ENCODE measurements at places on chromosomes 2 and 18.

DNA sequence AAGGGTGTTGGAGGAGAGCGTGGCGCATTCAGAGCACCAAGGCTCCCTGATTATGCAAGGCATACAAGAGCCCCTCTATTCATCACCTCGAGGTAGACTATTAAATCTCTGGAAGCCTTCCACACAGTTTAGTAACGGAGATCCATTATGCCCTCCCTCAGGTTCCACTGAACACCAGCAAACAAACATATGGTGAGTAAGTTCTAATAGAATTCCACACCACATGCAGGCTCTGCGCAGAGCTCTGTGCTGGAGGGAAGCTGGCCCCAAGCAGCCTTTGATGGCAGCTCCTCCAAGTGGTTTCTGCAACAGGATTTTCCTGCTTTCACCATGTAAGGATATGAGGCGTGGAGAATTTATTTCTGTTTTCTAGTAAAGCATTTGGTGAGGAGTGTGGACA is 238.6 kb downstream of the C1D start:
- no peak for DNase-seq

- peak; percentile 51 for DNase-seq
Observed at GRCh38 chr2:121076885-121077549, 208.0 kb downstream of the TFCP2L1 start.

DNA sequence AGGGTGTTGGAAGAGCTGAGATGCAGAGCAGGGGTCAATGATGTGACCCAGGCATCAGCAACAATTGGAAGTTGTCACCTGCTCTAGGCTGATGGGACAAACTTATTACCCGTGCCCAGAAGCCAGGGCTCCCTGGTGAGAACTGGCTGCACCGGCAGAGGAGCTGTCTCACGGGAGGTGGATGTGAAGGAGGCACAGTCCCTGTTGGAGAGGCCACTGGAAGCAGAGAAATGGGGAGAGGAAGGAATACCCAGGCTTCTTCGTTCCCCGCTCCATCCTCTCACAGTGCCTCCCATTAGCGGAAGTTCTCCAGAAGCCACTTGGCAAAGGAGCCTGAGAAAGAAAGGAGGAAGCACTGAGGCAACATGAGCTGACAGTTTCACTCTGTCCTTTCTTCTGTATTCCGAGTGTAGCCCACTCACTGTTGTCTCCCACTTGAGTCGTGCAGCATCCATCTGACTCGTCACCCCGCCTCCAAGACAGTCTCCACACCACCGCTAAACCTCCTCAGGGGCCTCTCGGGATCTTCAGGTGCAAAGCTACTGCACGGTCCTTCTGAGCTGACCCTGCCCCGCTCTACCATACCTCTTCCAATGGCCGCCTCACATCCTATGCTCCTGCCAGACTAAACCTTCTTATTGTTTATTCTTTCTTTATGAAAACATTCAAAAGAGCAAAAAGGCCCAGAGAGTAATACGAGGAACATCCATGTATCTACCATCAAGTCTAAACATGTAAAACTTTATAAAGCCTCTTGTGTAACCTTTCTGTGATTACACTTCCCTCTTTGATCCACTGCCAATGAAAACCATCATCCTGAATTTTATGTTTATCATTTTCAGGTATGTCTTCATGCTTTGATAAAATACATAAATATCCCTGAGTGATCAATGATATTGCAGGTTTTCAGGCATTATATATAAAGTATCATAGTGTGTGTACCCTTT is 19.1 kb upstream of the AFTPH start:
- no peak for DNase-seq

DNA sequence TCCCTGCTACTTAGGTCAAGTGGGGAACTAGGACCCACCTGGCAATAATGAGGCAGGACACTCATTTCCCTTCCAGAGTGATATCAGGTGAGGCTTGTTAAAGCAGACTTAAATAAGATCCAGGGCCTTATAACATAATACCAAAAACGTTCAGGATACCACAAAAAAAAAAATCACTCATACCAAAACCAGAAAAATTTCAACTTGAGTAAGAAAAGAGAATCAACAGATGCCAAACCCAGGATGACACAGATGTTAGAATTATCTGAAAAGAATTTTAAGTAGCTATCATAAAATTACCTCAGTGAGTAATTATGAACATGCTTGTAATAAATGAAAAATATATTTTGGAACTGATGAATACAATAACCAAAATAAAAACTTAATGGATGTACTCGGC is 255.6 kb upstream of the OSR1 start:
- no peak for DNase-seq

DNA sequence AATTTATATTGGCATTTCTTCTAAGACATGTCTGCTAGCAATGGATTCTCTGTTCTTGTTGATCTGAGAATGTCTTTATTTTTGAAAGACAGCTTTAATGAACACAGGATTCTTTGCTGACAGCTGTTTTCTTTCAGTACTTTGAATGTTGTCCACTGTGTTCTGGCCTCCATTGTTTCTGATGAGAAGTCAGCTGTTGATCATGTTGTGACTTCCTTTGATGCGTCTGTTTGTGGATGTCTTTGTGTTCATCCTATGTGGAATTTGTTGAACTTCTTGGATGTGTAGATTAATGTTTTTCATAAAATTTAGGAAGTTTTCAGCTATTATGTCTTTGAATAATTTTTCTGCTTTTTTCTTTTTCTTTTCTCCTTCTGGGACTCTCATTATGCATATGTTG is 39.8 kb upstream of the KCNF1 start:
- DNase-seq = no peak

- no peak for DNase-seq
Observed at GRCh38 chr2:140199312-140199711, 1419.1 kb upstream of the NXPH2 start.

DNA sequence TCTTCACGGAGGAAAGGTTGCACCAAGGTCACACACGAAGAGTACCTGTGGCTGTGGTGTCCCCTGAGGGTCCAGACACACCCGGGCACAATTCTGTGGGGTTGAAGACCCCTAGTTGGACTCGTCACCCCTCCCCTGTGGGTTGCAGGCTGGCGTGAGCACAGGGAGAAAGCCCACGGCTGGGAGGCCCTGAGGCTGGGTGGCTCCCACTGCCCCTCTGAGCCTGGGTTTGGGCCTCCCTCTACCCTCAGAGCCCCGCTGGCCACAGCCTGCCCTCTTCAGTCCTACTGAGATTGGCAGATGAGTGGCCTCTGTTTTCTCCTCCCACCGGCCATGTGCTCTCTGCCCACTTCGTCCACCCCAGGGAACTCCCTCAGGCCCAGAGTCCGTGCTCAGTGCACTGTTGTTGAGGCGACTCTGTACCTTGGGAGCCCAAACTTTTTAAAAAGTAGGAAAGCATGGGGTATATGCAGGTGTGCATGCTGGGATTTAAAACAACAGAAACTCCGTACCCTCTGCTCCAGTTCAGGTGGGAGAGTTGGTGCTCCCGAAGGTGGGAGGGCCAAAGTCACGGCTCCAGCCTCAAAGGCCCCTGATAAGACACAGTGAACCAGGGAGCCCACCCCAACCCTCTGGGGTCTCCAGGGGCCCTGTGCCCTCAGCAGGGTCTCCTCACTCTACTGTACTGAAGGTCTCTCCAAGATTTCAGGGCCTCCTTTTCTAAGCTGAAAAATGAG is 19.1 kb downstream of the RAMP1 start:
- DNase-seq = no peak

DNA sequence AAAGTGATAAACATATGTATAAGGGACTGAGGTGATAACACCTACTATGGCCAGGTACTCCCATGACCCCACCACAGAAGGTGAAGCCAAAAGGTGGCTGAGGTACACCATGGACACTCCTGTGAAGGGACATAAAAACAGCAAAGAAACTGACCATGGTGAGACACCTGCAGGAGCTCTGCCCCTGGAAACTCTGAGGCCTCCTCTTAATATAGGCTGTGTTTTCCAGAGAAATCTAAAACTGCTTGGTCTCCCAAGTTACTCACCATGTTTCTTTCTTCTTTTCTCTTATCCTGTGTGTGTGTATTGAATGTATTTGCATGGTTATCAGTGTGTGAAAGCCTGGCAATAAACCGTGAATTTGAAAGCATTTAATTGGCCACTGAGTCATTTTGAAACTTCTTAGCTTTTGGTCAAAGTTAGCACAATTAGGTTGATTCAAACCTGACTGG is 739.3 kb upstream of the GCFC2 start:
- DNase-seq = no peak

DNA sequence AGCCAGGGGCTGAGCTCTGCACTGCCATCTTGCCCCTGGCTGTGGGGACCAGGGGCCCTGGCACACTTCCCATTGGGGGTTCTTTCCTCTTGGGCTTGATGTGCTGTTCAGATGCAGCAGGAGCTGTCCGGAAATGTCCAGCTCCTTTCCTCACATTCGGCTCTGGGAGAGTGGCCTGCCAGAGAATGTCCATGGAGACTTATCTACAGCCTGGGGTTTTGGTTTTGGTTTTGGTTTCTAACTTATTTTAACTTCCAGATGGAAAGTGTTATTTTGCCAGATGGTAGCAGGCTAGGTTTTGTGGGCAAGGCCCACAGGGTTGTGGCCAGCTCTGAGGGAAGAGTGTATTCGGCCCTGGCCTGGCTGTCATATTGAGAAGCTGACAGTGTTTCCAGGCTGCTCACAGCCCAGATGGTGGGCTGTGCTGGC is 177.3 kb downstream of the ANKRD30B start:
- no peak for DNase-seq

GRCh38 chr2:95799892-95800291 is 191.7 kb downstream of the ANKRD36C start:
- DNase-seq = no peak

- DNase-seq = no peak
Observed at GRCh38 chr2:152883951-152884487, 165.6 kb downstream of the ARL6IP6 start.

DNA sequence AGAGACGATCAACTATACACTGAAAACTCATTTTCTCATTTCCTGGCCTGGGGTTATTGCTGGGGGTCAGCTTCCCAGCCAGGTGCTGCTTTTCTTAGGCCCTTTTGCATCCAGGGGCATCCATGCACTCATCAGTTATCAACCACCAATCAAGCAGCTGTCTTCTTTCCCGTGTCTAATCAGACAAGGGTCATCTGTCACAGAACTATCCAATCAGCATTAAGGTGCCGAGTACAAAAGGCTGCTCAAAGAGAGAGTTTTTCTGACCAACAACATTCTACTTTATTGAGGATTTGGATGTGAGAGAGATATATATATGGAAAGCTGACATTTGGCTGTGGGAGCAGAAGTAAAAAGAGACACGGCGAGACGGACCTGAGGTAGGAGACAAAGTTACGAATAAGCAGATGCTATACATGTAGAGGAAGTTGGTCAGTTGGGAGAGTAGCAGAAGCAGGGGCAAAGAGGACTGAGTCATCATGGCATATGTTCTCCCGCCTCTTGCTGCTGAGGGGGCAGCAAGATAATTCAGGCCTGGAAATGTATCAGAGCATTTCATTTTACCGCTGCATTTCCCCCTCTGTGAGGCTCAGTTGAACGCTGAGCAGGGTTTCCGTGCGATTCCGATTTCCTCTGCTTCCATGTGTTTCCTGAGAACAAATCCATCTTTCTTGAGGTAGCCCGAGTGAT is 129.3 kb downstream of the NUP35 start:
- DNase-seq = no peak

- no peak for DNase-seq
Observed at GRCh38 chr2:39871291-39871761, 92.3 kb upstream of the THUMPD2 start.

GRCh38 chr2:199850218-199850717 is 724 bp downstream of the FTCDNL1 start:
- no peak for DNase-seq

DNA sequence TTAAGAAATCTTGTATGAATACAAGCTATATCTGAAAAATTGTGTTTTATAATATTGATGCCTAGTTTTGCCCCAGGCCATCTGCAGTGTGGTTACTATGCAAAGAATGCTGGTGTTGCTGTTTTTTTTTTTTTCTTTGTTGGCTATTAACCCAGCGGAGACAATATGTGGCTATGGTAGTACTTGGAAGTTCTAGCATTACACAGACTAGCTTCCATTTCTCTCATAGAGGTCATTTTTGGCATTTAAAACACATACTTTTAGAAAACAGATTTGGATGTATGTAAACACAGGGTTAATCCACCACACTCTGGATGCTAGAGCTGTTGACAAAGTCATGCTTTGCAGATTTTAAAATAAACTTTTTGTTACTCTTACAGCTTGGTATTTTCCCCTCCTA is 209.8 kb downstream of the NEDD4L start:
- no peak for DNase-seq

GRCh38 chr18:76803814-76804213 is 18.5 kb upstream of the ZNF236 start:
- peak; percentile 44 for DNase-seq

GRCh38 chr2:223626716-223627115 is 24.6 kb upstream of the SCG2 start:
- no peak for DNase-seq

DNA sequence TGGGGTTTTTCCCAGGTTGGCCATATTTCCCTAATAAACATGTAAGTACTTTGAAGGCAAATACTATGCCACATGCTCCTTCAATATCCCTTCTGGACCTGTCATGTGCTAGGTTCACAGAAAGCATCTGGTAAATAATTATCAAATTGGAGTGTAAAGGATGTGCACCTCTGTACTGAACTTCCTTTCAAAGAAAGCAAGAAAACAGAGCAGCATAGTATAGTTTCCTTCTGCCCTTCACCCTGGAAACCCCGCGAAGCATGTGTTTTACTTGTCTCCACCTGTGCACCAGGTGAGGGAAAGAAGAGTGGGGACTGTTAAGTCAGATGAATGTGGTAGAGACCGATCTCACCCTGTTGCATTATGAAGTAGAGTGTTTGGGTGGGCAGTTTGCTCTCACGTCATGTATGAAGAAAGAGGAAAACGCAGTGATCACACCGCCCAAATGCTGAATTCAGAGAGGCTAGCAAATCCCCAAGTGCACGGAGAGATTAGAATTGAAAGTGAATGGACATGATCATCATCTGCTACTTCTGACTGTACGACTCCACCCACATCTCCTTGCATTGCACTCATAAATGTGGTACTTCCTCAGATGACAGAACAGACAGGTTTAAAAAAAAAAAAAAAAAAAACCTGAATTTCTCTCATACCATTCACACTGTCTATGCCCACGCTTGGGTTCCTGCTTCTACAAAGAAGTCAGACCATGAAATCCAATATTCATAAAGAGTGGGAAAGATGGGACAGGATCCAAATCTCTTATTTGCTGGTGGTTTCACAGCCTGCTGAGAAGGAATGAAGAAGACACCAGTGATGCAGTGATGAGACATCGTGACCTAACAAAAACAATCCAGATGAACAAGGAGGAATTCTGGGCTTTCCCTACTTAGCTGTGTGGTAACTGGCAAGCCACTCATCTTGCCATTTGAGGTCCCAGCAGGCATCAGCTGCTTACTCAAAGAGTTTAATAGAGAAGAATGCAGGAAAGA is 448.6 kb downstream of the BCL11A start:
- no peak for DNase-seq

DNA sequence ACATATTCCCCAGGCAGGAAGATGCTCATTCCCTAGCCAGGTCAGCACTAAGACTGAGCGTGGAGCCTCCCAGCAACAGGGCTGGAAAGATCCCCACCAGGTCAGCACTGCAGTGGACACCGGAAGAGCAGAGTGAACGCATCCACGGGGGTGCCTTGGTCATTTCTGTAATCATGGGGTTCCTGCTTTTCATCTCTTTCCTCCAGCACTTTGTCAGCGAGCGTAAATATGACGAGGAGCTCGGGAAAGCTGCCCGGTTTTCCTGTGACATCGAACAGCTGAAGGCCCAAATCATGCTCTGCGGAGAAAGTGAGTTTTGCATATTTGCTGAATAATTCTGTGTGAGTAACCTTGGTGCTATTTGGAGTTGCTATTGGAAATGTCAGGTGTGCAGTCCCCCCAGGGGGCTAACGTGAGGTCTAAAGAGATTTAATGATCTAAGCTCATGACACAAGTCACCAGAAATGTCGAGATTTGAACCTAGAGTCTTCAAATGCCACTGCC is 40.1 kb downstream of the KCTD18 start:
- DNase-seq = no peak
